T follicular helper cell (primary cell): ENCODE measurements at places on chromosomes 13 and 19.

- DNase-seq: no peak
These were observed 232.2 kb downstream of the GGACT start for GRCh38 chr13:100356426-100356825.

DNA sequence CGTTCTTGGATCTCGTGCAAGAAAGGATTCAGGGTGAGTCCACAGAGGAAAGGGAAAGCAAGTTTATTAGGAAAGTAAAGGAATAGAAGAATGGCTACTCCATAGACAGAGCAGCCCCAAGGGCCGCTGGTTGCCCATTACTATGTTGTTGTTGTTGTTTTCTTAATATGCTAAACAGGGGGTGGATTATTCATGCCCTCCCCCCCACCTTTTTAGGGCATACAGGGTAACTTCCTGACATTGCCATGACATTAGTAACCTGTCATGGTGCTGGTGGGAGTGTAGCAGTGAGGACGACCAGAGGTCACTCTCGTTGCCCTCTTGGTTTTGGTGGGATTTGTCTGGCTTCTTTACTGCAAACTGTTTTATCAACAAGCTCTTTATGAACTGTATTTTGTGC lies 29.1 kb upstream of the PCDH9 start:
- no peak for DNase-seq

DNA sequence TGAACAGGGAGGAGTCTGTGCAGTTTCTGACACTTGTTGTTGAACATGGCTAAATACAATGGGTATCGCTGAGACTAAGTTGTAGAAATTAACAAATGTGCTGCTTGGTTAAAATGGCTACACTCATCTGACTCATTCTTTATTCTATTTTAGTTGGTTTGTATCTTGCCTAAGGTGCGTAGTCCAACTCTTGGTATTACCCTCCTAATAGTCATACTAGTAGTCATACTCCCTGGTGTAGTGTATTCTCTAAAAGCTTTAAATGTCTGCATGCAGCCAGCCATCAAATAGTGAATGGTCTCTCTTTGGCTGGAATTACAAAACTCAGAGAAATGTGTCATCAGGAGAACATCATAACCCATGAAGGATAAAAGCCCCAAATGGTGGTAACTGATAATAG lies 16.1 kb downstream of the CEACAM6 start:
- no peak for DNase-seq

DNA sequence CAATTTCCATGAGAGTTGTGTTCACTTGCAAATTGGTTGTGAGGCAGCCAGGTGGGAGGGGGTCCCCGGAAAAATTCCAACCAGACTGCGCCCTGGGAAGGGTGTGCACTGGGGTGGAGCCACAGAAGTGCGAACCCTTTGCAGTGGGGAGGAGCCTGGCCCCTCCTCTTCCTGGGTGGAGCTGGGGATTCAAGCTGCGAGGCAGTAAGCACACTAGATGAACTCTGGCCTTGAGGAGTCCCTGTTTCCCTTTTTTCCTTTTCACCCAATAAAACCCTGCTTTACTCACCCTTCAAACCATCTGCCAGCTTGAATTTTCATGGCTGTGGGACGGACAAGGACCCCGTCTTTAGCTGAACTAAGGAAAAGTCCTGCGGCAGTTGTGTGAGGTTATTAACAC lies 31.0 kb upstream of the MBNL2 start:
- no peak for DNase-seq

GRCh38 chr13:94343243-94343585 lies 136.3 kb downstream of the DCT start:
- no peak for DNase-seq

GRCh38 chr13:107238262-107238981 lies 670.5 kb upstream of the ARGLU1 start:
- DNase-seq: no peak

GRCh38 chr13:59603646-59604045 lies 560.1 kb downstream of the DIAPH3 start:
- no peak for DNase-seq

- no peak for DNase-seq
These were observed 92.6 kb downstream of the ZNF486 start for GRCh38 chr19:20259615-20260014.
